Heart left ventricle (tissue), 16 donors: ENCODE measurements at places on chromosomes 12 and 14.

- no peak for DNase-seq
Measured at GRCh38 chr12:43832463-43833168, 3.3 kb upstream of the TMEM117 start.

GRCh38 chr14:74647678-74648461, 35.8 kb upstream of the LTBP2 start:
- DNase-seq = no peak

DNA sequence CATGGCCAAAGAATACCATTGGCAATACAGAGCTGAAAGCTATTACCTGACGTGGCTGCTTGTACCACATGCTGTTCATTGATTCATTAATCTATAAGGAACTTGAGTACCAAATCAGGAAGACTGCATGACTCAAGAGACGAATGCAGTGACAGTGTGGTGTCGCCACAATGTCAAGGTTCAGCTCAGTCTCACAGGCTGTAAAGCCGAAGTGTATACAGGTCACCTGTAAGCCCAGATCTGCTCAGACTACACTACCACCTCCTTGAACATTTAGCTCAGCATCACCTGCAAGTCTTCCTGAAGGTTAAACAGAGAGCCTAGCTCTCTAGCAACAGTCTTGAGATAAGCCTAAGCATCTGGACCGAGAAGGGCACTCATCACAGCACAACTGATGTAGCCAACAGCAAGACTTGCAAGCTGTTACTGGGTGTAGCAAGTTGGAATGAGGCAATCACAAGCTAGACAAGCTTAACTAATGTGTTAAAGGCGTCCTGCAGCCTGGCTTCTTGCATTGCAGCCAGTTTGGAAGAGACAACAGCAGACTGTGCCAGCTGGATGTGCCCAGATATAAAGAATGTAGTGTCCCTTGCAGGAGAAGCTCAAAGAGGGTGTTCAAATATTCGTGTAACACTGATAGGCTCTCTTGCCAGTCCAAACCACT, 21.0 kb downstream of the TMTC1 start:
- DNase-seq = no peak

- DNase-seq = no peak
Measured at GRCh38 chr12:127819056-127819455, 447.9 kb upstream of the TMEM132C start.

- no peak for DNase-seq
Measured at GRCh38 chr12:74900232-74900631, 309.4 kb downstream of the KCNC2 start.

DNA sequence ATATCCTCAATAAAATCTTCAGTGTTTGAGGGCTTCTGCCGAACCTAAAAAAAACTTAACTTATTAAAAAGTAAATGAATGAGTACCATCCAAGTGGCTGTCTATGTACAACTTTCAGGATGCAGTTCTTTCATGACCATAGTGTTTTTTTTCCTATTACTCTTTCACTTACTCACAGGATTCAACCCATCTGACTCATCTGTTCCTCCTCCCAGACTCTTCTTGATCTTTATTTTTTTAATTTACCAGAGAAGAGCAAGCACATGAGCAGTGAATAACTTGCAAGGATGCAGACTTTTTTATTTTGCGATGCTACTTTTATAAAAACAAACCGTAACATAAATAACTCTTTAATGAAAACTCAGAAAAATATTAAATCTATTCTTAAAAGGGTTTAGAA, 24.5 kb downstream of the RECQL start:
- no peak for DNase-seq

GRCh38 chr12:25208554-25208953, 13.5 kb downstream of the ETFRF1 start:
- DNase-seq = no peak
